Activated CD4-positive, CD25-positive, alpha-beta regulatory T cell treated with anti-CD3 and anti-CD28 coated beads, Interleukin-2, amount 50 U/mL, for 24 hours (primary cell): ENCODE measurements at places on chromosomes 2 and 18.

GRCh38 chr2:5520463-5520972 lies 171.7 kb upstream of the SOX11 start:
- ATAC-seq, result no peak

DNA sequence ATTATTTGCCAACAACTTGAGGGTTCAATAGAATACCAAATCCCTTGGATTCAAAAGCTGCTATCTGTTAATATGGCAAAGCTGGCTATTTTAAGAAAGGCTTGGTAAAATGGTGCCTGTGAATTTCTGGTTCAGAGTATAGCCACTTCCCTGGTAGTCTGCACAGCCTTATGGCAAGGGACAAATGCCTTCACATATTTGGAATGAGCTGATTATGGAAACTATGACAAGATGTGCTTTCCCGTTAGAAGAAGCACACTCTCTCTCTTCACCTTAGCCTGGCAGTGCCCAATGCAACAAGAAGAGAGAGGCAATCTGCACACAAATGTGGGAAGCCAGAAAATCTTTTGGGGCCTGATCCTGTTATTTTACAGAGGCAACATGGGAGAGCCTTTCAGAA lies 47.5 kb upstream of the MAP3K20 start:
- no peak for ATAC-seq

GRCh38 chr2:5692561-5693286 lies 540 bp downstream of the SOX11 start:
- no peak for ATAC-seq

- ATAC-seq, result no peak
Observed at GRCh38 chr18:21669736-21670285, 34.8 kb downstream of the ABHD3 start.

DNA sequence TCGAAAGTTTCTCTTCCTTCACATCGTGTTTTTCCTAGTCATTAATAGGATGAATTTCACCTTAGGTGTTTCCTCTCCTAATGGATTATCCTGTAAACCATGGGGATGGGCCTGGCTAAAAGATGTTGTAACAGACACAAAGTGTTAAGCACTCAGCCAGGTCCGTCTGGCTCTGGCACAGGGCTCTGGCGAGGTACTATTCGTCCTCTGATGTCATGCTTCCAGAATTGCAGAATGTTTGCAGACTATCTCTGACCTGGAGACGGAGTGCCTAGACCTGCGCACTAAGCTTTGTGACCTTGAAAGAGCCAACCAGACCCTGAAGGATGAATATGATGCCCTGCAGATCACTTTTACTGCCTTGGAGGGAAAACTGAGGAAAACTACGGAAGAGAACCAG lies 13.2 kb downstream of the ATG16L1 start:
- ATAC-seq, result no peak

DNA sequence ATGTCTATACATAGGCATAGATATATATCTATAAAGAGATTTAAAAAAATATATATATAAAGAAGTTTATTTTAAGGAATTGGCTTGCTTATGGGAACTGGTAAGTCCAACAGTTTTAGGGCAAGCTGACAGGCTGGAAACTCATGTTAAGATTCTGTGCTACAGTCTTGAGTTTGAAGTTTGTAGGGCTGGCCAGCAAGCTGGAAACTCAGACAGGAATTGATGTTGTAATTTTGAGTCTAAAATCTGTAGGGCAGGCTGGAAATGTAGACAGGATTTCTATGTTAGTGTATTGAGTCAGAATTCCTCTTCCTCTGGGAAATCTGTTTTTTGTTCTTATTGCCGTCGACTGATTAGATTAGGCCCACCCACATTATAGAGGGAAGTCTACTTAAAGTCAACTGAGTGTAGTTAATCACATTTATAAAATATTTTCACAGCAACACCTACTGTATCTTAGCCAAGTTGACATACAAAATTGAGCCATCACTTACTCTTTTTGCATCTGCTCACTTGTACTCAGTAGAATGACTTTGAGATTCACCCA lies 60.8 kb downstream of the PHLPP1 start:
- no peak for ATAC-seq

DNA sequence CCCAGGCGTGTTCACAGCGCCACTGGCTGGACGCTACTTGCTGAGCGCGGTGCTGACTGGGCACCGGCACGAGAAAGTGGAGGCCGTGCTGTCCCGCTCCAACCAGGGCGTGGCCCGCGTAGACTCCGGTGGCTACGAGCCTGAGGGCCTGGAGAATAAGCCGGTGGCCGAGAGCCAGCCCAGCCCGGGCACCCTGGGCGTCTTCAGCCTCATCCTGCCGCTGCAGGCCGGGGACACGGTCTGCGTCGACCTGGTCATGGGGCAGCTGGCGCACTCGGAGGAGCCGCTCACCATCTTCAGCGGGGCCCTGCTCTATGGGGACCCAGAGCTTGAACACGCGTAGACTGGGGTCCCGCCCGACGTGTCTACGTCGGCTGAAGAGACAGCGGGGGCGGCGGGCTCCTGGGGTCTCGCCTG lies 891 bp upstream of the KHK start:
- peak; percentile 1 for ATAC-seq

DNA sequence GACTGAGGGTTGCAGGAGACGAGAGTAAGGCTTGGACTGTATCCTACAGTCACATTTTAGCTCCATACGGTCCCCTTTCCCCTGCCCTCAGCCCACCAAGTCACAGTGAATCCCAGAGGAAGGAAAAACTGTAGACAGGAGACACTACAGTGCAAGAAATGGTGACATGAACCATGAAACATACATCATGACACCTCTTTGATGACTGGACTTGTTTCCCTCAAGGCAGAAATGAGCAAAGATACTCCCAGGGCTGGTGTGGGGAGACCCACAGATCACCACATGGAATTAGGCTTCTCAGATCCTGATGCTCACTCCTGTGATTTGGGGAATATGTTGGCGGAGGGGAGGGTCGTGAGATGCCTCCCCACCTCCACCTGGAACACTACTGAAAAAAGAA lies 48.2 kb upstream of the SPP2 start:
- no peak for ATAC-seq

DNA sequence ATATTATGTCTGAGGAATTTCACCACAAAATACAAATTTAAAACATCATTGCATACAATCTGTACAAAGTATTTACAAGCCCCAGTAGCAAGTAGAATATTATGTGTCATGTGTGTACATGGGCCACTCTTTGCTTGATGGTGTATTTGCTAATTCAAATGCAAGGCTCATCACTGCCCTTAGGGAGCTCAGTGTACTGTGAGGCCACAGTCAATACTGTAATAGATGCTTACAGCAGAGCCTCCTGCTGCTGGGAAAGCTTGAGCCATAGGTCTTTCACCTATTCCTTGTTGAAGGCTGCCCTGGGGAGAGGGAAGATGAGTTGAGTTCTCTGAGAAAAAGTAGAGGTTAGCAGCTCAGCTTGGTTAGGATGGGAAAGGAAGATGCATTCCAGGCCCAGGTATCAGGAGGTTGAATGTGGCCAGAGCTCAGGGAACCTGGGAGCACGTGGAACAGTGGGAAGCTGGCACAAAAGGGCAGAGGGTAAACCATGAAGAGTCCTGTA lies 189.6 kb downstream of the LRP1B start:
- ATAC-seq, result no peak

DNA sequence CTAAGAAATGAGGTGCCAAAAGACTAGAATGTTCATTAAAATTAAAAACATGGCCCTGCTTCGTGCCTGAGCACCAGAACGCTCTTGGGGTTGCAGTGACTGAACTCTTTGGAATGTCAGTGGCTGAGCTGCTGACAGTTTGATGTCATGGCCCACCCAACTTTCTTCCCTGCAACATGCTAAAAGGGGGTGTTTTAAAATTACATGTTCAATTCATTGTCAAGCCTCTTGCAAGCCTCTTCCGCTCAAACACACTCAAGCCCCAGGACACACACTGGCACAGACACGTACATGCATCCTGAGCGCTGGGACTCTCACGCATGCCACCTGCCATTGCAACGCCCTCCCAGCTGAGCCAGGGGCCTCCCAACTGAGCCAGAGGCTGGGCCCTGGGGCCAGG lies 12.6 kb downstream of the RUFY4 start:
- no peak for ATAC-seq

DNA sequence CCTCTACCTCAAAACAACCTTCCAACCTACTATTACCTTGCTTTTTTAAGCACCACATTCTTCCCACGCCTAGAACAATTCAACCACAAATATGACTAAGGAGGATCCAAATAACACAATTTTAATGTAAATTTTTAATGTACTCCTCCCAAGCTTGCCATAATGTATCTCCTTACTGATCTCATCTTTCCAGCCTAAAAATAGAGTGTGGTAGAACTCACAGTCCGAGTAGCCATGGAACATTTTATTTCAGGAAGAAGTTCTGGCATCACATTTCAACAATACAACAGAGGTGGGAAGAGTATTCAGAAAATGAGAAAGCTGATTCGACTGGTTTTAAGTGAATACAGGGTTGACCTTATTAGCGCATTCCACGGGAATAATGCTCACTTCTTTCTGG lies 15.4 kb downstream of the FEZ2 start:
- no peak for ATAC-seq

- no peak for ATAC-seq
Observed at GRCh38 chr2:240503848-240504247, 53.9 kb downstream of the ANKMY1 start.

DNA sequence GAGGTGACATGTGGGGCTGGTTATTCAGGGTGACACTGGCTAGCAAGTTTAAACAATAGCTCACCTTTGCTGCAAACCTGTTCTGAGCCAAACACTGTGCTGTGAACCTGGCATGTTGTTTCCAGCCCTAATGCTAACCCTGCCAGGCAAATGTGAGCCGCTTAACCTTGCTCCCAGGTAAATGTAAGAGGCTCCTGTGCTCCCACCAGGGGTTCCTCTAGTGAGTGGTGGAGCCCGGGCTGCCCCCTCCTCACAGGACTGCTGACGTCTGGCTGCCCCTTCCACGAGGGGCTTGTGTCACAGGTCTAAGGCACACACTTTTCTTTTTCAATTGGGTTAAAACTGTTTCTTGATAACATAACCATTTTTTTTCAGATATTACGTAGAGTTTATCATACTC lies 223.7 kb downstream of the DCDC2C start:
- ATAC-seq, result no peak

- ATAC-seq, result no peak
Observed at GRCh38 chr18:21064347-21064746, 47.3 kb downstream of the ROCK1 start.

GRCh38 chr2:38230756-38231155 lies 146.3 kb downstream of the ATL2 start:
- ATAC-seq, result no peak

GRCh38 chr2:51158251-51158650 lies 126.3 kb upstream of the NRXN1 start:
- no peak for ATAC-seq

DNA sequence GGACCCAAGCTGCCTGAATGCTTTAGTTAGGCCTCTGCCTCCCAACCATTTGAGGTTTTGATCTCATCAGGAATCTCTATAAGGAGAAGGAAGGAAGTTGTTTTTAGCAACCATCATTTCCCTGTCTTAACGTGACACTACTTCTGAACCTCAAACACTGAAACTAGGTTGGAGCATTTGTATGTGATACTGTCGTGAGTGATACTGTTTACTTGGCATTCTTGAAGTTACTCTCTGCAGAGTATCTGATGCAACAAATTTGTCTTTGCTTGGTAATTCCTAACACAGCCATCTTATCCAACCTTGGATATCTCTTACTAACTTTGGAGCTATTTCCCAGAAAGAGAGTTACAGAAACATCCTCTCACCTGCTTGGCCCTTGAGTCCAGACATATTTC lies 22.1 kb downstream of the TTLL4 start:
- no peak for ATAC-seq

- no peak for ATAC-seq
Observed at GRCh38 chr2:222959358-222959757, 92.6 kb upstream of the KCNE4 start.

GRCh38 chr2:237324405-237324831 lies 89.5 kb downstream of the COL6A3 start:
- no peak for ATAC-seq

DNA sequence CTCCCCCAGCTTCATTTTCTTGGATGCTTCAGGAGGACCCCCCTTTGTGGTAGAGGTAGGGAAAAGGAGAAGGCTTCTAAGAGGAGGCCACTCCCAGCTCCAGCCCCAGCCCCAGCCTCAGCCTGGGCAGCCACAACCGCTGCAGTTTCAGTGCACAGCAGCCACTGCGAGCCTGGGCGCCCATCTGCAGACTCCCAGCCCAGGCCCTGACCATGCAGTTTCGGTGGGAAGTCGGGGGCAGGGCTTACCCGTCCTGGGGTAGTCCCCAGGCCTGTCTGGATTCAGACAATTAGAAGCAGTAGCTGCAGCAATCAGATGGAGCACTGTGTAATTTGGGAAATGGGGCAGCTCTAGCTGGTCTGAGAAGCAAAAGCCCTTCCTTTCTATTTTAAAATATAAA lies 28.6 kb downstream of the ITM2C start:
- ATAC-seq, result no peak

- ATAC-seq, result peak; percentile 64
Observed at GRCh38 chr2:203177361-203177760, 61.5 kb upstream of the CYP20A1 start.

GRCh38 chr2:122156176-122156890 lies 400.9 kb downstream of the TSN start:
- ATAC-seq, result no peak

- ATAC-seq, result no peak
Observed at GRCh38 chr2:108823286-108823685, 36.7 kb downstream of the CCDC138 start.

- ATAC-seq, result peak; percentile 30
Observed at GRCh38 chr2:181393472-181393871, 63.7 kb upstream of the ITGA4 start.

DNA sequence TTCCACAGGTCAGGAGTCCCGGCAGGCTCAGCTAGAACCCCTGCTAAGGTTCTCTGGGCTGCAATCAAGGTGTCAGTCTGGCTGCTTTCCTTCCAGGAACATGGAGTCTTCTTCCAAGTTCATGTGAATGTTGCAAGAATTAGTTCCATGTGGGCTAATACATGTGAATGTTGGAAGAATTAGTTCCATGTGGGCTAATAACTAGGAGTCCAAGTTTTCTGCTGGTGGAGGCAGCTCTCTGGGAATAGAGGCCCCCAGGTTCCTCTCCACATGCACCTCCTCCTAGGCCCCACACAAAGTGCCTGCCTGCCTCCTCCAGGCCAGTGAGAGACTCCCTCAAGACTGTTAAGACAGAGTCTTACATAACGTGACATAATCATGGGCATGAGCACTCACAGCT lies 140.8 kb upstream of the SLC35G4 start:
- no peak for ATAC-seq

- no peak for ATAC-seq
Observed at GRCh38 chr18:74194691-74195090, 46.4 kb downstream of the TIMM21 start.

DNA sequence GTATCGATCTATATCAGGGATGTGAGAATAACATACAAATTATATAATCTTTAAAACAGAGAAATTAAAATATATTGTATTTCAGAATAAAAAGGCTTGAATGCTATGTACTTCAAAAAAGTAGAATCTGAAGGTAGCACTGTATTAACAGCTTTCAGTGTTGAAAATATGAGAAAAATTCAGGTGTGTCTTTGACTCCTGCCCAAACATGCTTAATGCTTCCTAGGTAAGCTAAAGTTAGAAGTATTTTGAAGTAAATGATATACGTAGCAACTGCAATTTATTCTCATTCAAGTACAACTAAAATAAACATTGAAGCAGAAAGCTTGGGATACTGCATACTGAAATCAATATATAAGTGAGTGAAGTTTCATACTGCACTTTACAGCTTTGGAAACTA lies 1082.0 kb upstream of the ACVR2A start:
- no peak for ATAC-seq
